ENCODE measurements at places on chromosomes 13 and 19. TPM values are rescaled to one million over a fixed set of nuclear protein-coding genes. Genes with fewer than 3 reads are reported as not detected.

Gene CABP5
- total RNA-seq, result not detected

Gene SLC7A10
- not detected for total RNA-seq

Gene SPINT2
- 6.2 TPM for total RNA-seq

Gene RYR1
- 1.7 TPM for total RNA-seq

Gene GPR183
- 1.8 TPM for total RNA-seq

Gene LONP1
- 90.3 TPM for total RNA-seq

Gene ZNF444
- 22.4 TPM for total RNA-seq

Gene CYP4F2
- total RNA-seq, result not detected

Gene ZNF829
- total RNA-seq, result 2.3 TPM

Gene ELSPBP1
- total RNA-seq, result not detected

Gene PRR12
- total RNA-seq, result 19.0 TPM

Gene KIR2DL4
- not detected for total RNA-seq

Gene DYRK1B
- 43.5 TPM for total RNA-seq

Gene ALG11
- total RNA-seq, result 24.6 TPM

Gene ACP5
- total RNA-seq, result 0.81 TPM

Gene KATNAL1
- 54.2 TPM for total RNA-seq

Gene B3GNT3
- not detected for total RNA-seq

Gene GJB6
- not detected for total RNA-seq

Gene PRKACA
- 513 TPM for total RNA-seq

Gene GIPR
- total RNA-seq, result 5.3 TPM

Gene PAN3
- 10.8 TPM for total RNA-seq

Gene FCGBP
- 42.3 TPM for total RNA-seq

Gene SMIM17
- not detected for total RNA-seq

Gene KLK14
- 0.26 TPM for total RNA-seq

Gene OR7D2
- not detected for total RNA-seq

Gene GAPDHS
- not detected for total RNA-seq

Gene GFY
- not detected for total RNA-seq

Gene PDX1
- not detected for total RNA-seq

Gene NCR1
- total RNA-seq, result not detected

Gene S1PR2
- 5.1 TPM for total RNA-seq

Gene KLK10
- 0.38 TPM for total RNA-seq

Gene CYP4F8
- not detected for total RNA-seq

Gene MAST3
- total RNA-seq, result 5.4 TPM

Gene PSG2
- not detected for total RNA-seq

Gene RASIP1
- 15.2 TPM for total RNA-seq

Data from heart right ventricle (tissue), 16 donors.